Endothelial cell of umbilical vein (primary cell): ENCODE measurements at places on chromosomes 4 and X.

- no peak for DNase-seq
Observed at GRCh38 chr4:146674829-146675570, 36.3 kb downstream of the POU4F2 start.

GRCh38 chr4:115228851-115229250 is 115.4 kb upstream of the NDST4 start:
- DNase-seq: no peak

DNA sequence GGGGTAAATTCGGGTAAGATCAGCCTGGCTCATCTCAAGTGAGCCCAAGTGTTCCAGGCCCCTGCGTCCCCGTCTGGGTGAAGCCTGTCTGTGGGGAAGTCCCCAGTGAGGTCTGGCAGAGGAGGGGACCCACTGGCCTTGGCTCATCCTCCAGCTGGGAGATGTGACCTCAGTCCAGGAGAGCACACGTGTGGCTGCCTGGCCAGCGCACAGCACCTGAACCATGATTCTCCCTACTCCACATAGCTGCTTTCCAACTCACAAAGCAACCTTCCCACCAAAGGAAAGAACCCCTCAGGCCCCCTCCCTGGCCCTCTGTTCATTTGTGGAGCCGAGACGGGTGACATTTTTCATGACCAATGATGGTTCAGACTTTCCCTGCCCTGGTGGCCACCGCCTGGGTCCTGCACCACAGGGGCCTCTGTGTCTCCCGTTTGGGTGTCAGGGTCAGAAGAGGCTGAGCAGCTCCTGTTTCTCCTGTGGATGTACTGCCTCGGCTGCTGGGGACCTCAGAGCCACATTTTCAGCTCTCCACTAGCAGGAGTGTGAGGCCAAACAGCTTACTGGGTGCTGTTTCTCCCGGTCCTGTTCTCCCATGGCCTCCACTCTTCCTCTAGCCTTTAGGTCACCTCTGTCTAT is 111.4 kb downstream of the CPZ start:
- no peak for DNase-seq

- DNase-seq: no peak
Observed at GRCh38 chr4:100842856-100843255, 325.0 kb upstream of the EMCN start.

DNA sequence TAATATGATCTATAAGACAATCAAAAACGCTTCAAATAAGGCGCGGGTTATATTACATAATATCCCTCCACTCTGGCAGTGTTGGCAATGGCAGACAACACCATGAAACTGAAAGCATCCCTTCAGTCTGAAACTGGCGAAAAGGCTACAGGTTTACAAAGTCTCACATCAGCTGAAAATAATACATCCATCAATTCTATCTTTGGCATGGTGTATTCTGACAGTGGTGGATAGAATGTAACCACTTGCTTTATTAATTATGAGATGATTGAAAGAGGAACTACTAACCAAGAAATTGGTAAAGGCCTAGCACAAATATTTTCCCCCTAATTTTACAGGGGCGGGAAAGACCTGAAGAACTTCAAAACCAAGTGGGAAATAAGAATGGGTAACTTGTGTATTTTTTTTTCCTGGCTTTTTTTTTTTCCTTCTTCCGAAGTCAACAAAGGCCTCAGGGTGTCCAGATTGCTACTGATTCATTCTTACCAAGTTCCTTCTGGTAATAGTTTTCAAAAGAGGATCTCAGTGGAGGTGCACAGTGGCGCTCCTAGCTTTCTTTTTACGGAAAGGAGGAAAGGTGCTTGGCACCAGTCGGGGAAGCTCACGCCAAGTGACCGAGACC is 728 bp downstream of the UBA6 start:
- no peak for DNase-seq

GRCh38 chrX:134883137-134883700 is 107.6 kb upstream of the SMIM10 start:
- no peak for DNase-seq

DNA sequence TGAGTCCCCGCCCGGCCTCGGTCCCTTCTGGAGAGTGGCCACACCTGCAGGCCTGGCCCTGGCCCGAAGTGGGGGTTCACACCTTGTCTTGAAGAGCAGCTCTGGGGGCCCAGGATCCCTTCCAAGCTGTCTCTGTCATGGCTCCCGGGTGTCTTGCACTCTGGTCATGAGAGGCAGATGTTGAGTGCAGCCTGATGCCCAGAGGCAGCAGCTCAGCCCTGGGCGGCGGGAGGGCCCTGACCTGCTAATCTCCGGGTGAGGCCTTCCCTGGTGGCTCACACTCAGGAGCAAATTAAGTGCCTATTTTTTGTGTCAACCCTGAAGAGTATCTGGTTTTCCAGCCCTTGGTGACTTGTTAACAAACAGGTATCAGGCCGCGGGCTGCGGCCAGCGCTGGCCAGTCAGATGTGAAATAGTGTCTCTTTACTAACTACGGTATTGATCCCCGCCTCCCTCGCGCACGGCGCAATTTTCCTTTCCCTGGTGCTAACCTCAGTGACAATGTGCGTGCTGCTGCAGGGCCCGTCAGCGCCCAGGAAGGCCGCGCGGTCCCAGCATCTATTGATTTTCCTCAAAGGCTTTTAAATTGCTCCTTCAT is 24.2 kb downstream of the NKX1-1 start:
- no peak for DNase-seq

- peak; percentile 22 for DNase-seq
Observed at GRCh38 chrX:38798956-38799355, 2.3 kb upstream of the MID1IP1 start.

DNA sequence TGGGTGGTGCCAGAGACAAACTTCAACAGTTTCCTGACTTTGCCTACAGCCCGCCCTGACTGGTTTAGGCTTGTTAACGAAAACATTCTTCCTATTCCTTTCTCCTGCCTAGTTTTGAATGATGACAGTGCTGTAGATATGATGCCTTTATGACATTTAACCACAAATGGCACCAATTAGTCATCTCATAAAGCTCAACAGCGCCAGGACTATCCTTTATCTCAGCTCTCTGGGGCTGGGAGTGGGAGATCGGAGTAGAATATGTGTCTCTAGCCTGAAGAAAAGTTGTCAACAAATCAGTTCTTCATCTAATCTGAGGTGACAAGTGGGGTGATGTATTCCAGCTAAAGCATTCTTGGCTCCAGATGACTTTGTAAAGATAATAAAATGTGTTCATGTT is 64.6 kb upstream of the SH3RF1 start:
- no peak for DNase-seq

DNA sequence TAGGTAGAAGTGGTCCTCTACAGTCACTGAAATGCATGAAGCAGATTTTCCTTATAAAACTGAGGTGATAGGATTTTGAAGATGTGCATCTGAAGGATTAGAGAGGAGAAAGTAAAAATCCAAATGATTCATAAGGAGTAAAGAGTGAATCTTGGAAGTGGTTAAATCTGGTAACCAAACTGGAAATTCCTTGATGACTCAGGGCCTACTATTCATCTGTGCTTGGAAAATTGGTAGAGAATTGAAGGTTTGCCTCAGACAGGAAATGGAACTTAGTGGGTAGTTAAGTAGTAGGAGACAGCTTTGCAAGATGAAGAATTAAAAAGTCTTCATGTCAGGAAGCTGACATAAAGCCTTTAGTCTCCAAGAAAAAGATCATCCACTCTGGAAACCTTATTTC is 368.9 kb upstream of the CTSO start:
- DNase-seq: no peak

GRCh38 chr4:114393295-114394038 is 205.1 kb upstream of the UGT8 start:
- DNase-seq: no peak

- DNase-seq: no peak
Observed at GRCh38 chr4:110778521-110778920, 155.6 kb upstream of the PITX2 start.

- DNase-seq: no peak
Observed at GRCh38 chr4:137968956-137969678, 273.0 kb downstream of the SLC7A11 start.

GRCh38 chr4:3869174-3869572 is 103.0 kb downstream of the ADRA2C start:
- no peak for DNase-seq

- no peak for DNase-seq
Observed at GRCh38 chr4:25788703-25789238, 74.0 kb downstream of the SEL1L3 start.

DNA sequence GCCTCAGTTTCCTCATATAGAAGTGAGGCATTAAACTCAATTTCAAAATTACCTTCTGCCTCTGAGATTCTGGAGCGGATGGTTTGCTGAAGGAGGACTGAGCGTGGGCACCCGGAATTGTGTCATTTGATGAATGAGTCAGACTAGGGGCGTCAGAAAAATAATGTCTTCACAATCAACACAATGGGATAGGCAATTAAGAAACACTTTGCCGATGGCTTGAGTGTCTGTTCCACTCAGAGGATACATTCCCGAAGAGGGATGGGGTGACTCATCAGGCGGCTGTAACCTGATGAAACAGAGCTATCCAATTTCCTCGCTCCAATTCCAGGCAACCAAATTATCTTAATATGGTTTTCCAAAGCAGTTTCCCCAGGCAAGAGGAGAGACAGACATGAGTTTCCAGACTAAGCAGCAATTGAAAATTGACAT is 1.2 kb upstream of the CHRNA9 start:
- no peak for DNase-seq

GRCh38 chr4:168765322-168765721 is 244.7 kb downstream of the CBR4 start:
- DNase-seq: peak; percentile 3

GRCh38 chr4:42398171-42398870 is 1.0 kb downstream of the SHISA3 start:
- peak; percentile 56 for DNase-seq

DNA sequence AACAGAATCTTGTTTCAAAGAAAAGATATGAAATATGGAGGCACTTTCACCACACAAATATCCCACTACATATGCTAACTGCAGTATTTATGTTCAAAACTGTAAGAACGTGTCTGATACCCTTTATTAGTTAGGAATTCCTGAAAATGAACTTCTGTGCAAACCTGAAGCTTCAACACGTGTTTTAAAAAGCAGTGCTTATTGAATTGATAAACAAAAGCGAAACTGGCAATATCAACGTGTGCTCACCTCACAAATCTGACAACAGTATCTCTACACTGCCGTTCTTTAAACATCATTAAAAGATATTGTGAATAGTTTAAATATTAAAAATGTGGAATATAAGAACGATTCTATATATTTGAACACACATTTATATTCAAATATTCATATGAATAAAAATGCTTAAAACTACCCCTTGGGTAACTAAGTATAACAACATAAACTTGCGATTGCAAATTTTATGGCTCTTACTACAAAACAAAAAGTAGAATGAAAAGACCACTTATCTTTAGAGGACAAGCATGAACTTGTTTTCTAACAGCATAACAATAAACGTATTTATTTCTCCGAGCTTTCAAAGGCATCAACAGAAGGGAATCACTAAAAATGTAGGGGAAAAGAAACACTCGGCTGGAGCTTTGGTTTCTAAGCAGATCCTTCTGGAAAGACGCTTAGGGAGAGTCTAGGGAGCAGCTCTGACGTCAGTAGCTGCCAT is at the start of gene LRP2BP:
Gene LRP2BP, minus strand, starts transcription at position 687 of the 718 bp plus-strand sequence. CDS start 17,738 bp downstream, outside the sequence.
- DNase-seq: peak; percentile 46

DNA sequence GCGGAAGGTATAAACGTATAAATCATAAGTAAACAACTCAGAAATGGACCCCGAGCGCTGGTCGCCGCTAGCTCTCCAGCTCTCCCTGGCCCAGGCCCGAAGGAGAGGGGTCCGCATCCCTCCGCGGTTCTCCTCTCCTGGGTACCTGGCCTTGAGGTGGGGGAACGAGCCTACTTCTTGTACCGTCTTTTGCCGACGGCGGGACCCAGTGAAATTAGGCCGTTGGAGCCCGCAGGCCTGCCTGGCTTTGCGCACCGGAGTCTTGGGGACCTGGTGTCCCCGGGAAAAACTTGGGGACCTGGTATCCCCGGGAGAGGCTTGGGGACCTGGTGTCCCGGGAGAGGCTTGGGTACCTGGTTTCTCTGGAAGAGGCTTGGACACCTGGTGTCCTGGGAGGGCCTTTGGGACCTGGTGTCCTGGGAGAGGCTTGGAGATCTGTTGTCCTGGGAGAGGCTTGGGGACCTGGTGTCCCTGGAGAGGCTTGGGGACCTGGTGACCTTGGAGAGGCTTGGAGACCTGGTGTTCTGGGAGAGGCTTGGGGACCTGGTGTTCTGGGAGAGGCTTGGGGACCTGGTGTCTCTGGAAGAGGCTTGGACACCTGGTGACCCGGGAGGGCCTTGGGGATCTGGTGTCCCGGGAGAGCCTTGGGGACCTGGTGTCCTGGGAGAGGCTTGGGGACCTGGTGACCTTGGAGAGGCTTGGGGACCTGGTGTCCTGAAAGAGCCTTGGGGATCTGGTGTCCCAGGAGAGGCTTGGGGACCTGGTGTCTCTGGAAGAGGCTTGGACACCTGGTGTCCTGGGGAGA is 12.0 kb downstream of the SHOX start:
- DNase-seq: no peak

- DNase-seq: no peak
Observed at GRCh38 chr4:177302371-177303100, 7.1 kb upstream of the NEIL3 start.

DNA sequence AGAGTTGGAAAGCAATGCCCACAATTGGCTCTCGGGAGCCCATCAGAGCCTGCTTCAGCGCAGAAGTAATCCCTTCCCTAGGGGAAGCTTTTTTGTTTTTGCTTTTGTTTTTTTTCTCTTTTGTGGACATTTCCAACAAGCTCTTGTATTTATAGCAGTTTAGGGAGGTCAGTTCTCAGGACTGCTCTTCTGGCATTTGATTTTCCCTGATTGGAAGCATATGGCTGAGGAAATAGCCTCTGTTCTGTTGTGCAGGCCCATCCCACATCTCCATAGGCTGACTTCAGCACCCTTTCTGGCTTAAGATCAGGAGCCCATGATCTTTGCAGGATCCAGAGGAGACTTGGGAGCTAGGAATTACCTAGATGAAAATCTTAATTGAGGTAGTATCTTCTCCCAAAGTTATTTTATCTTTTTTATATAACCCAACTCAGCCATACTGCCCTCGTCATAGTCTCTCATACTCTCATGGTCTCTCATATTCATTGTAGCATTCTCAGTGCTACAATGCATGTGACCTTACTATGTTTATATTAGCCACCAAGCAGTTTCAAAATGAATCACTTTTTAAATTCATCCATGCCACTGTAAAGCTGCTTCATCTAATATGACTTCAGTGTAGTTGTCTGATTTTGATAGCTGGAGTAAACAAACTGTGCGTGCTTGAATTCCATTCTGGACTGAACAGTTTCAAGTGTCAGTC is 16.7 kb downstream of the PAGE4 start:
- no peak for DNase-seq

GRCh38 chr4:85393201-85393600 is 81.7 kb upstream of the ARHGAP24 start:
- DNase-seq: no peak

- DNase-seq: no peak
Observed at GRCh38 chrX:96838537-96838936, 45.2 kb upstream of the RPA4 start.

- no peak for DNase-seq
Observed at GRCh38 chr4:181748581-181748980, 494.6 kb upstream of the TENM3 start.

- DNase-seq: no peak
Observed at GRCh38 chrX:72027914-72028307, 103.8 kb downstream of the RTL5 start.

GRCh38 chr4:121146530-121146929 is 17.6 kb downstream of the TNIP3 start:
- no peak for DNase-seq
